ENCODE measurements at places on chromosomes 4 and X. TPM values are rescaled to one million over a fixed set of nuclear protein-coding genes. Genes with fewer than 3 reads are reported as not detected.

Gene PLP1
- total RNA-seq, result not detected

Gene POU3F4
- not detected for total RNA-seq

GRCh38 chr4:33067221-33067620, 2347.1 kb downstream of the PCDH7 start:
- peak; percentile 31 for DNase-seq

DNA sequence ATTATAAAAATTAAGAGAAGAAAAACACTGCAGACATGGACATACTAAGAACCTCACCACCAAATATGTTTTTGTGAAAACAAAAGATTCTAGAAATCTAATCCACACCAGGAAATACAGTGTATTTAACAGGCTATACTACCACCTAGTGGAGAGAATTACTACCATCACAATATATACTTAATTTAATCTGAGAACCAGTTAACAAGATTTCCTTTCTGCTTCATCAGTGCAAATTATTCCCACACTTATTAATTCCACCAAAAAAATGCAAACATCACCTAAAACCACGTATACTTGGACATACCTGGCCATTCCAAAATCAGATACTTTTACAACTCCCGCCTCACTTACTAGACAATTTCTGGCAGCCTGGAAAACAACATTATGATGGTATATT, 7.0 kb upstream of the TXK start:
- DNase-seq, result peak; percentile 39

Data from LHCN-M2 (cell line).